ENCODE measurements at places on chromosomes 6 and 20.

- DNase-seq, result no peak
These were observed 62.6 kb downstream of the GINS1 start for GRCh38 chr20:25470045-25470444.

GRCh38 chr6:147782302-147782701, 273.8 kb downstream of the SAMD5 start:
- DNase-seq, result no peak

DNA sequence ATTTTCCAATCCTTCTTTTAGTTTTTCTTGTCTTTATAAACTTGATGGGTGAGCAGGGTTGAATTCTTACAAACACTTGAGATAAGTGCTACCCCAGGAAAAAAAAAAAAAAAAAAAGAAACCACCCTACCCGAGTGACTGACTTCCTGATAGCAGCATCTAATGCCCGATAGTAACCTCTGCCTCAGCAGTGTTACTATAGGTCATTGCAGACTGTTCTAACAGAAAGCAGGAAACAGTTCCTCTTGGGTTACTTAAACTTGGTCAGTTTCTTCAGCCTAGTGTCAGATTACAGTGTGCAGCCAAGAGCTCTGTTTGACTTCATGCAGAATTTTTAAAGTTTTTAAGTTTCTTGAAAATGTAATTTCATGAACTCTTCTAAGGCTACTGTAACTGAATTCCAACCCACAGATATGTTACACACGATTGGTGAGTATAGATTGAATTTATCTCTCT, 2.1 kb downstream of the MYLIP start:
- DNase-seq, result no peak

DNA sequence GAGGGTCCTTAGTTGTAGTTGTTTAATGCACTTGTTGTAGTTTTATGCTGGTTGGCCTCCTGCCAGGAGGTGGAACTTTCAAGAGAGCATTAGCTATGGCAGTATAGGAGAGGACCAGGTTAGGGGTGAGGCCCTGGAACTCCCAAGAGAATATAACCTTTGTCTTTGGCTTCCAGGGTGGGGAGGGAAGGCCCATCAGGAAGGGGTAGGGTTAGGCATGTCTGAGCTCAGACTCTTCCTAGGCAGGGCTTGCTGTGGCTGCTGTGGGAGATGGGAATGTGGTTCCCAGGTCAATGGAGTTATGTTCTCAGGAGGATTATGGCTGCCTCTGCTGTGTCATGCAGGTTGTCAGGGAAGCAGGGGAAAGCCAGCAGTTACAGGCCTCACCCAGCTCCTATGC, 20.0 kb upstream of the GABRR1 start:
- no peak for DNase-seq

DNA sequence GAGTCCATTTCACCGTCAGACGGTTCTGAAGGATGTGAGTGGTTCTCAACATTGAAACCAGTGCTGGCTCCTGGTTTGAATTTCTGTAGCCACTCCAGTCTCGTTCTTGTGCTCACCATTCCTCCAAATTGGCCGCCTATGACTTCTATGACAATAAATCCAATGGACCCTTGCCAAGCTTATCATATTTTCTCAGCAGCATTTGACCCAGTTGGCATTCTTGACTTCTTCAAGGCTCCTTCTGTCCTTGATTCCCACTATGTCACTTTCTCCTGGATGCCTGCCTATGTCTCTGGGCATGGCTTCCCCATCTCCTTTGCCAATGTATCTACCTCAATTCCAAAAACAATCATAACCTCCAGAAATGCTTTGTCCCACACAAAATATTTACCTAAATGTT, 756.0 kb upstream of the NRSN1 start:
- DNase-seq, result no peak

DNA sequence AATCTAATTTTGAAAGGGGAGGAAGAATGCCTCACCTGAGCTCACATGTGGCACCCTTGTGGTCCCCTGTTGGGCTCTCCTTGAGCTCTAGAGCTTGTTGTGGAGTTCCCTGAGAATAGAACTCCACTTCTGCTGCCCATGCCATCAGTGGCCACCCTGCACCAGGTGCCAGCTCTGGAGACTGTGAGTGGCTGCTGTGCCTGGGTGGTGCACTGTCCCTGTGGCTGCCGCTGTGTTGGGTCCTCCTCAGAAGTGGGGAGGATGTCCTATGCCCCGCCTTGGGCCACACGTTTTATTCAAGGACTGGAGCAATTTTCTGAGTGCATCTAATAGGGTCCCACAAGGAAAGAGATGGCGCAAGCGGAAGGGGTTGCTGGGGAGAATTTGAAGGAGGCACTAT, 67.9 kb upstream of the MAP3K7 start:
- DNase-seq, result no peak

Data from NCI-H2107 (cell line).